ENCODE measurements at places on chromosomes 6 and 20. TPM values are rescaled to one million over a fixed set of nuclear protein-coding genes. Genes with fewer than 3 reads are reported as not detected.
A peak's percentile ranks its signal among the peaks of the same experiment; 100 is the strongest.

- H3K27me3 ChIP-seq: no peaks in the 10 kb centered on the region
- no peak overlapping the region for H3K27ac ChIP-seq
- H3K36me3 ChIP-seq: no peaks in the 10 kb centered on the region
- H3K4me3 ChIP-seq: no peak overlapping the region
Observed at GRCh38 chr20:62255976-62256375, 17.7 kb downstream of the OSBPL2 start.

- H3K27ac ChIP-seq: no peak overlapping the region
- H3K4me1 ChIP-seq: no peaks in the 10 kb centered on the region
- no peak for DNase-seq
- H3K36me3 ChIP-seq: no peaks in the 10 kb centered on the region
Observed at GRCh38 chr6:12826584-12826983, 110.0 kb downstream of the PHACTR1 start.

DNA sequence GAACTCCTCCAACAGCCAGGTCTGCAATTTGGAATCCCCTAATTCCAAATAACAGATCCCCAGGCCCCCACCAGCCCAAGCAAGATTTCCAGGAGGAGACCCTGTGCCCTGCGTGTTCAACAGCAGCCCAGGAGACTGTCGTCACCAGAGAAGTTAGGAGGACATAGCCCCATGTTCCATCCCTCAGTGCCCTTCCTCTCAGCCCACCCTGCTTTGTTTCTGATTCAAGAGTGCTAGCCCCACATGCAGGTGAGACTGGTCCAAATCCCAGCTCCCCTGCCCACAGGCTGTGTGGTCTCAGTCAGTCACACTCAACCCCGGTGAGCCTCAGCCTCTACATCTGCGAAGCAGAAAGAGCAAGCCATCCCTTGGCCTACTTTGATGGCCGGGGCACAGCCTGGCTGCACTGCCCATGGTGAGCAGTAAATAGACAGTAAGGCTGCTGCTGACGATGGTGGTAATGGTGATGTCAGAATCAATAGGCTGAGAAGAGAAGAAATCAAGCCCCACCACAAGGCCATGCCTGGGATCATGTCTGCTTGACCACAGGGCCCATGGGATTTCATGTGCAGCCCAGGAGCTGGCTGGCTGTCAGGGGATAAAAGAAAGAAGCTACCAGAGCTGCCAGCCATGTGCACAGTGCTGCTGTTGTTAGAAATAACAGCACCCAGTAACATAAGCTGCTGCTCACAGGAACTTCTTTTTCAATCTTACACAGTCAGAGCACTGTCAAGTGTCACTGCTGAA, 51.5 kb upstream of the NXT1 start:
- H3K4me1 ChIP-seq: no peaks in the 10 kb centered on the region
- DNase-seq: no peak
- no peaks in the 10 kb centered on the region for H3K27me3 ChIP-seq
- no peak overlapping the region for H3K27ac ChIP-seq

DNA sequence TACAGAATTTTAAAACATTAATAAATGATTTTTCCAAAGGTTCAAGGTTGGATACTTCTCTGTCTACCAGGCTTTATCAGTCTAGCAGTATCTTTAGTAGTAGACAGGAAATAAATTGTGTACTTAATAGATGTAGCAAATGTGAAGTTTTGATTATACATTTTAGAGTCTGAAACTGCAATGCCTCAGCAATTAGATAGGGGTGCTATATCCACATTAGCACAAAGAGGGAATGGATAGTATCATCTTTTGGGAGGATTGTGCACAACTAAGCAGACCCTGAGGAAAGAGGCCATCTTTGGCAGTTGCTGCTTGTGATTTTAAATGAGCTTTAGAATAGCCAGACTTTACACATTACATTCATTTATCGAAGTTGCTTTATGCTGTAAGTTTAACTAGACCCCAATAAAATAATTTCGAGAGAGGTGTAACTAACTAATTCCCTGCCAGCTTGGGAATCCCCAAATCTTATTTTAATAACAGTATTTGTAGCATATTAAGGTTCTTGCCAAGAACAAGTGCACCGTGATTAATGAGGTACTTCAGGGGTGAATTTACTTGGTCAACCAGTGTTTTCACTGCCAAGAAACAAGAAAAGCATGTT, 2.8 kb downstream of the KCNQ5 start:
- H3K36me3 ChIP-seq: no peaks in the 10 kb centered on the region
- H3K4me3 ChIP-seq: no peak overlapping the region
- H3K27me3 ChIP-seq: peaks cover 31% of the 10 kb centered on the region
- no peak for DNase-seq

GRCh38 chr6:169530752-169531123, 171.1 kb downstream of the WDR27 start:
- H3K27ac ChIP-seq: peak overlapping the region; percentile 71
- no peak overlapping the region for H3K4me3 ChIP-seq
- H3K36me3 ChIP-seq: no peaks in the 10 kb centered on the region
- H3K27me3 ChIP-seq: no peaks in the 10 kb centered on the region
- no peaks in the 10 kb centered on the region for H3K4me1 ChIP-seq

Gene SMLR1
- not detected for total RNA-seq

Gene OPRL1
- total RNA-seq: 2.3 TPM
